ENCODE measurements at places on chromosomes 13 and 19.
A peak's percentile ranks its signal among the peaks of the same experiment; 100 is the strongest.

- H3K27me3 ChIP-seq, result no peaks in the 10 kb centered on the region
- no peaks in the 10 kb centered on the region for H3K4me1 ChIP-seq
- no peak overlapping the region for H3K27ac ChIP-seq
- no peaks in the 10 kb centered on the region for H3K36me3 ChIP-seq
- H3K4me3 ChIP-seq, result no peak overlapping the region
- no peak for DNase-seq
Observed at GRCh38 chr19:18262917-18263316, 11.3 kb downstream of the IQCN start.

DNA sequence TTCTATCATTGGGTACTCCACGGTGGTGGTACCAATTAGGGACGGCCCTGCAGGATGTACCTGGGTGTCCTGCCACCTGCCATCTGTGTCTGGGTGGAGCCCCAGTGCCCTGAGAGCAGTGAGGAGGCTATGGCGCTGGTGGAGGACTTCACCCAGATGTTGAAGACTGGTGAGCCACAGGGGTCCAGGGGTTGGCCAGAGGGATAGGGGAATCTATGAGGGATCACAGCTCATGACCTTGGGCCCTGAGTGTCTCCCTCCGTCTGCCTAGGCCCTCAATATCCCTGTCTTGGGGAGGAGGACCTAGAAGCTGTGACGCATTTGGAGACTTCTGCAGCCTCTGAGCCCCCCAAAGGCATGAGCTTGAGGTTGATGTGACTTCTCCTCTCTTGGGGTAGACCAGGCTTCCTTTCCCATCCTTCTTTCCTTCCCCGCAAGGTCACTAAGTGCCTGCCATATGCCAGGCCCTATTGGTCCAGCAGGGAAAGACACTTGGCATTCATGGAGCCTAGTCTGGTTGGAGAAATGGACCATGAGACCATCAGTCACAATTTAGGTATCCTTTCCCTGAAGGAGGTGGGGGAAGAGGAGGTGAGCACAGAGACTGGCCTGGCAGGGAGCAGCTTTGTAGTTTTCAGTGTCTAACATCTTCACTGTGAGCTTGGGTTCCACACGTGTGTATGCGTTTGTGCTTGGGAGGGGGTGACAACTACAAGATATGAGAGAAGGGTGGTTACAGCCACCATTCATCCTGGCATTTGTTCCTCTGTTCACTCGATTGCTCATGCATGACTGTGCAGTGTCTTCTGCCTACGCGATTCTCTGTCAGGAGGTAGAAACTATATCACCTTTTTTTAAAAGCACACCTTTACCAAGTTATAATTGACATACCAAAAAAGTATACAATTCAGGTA, 5.1 kb upstream of the MZF1 start:
- no peak overlapping the region for H3K4me3 ChIP-seq
- no peaks in the 10 kb centered on the region for H3K27me3 ChIP-seq
- no peaks in the 10 kb centered on the region for H3K36me3 ChIP-seq
- no peaks in the 10 kb centered on the region for H3K4me1 ChIP-seq
- no peak overlapping the region for H3K27ac ChIP-seq

GRCh38 chr19:2679439-2679838, 23.1 kb downstream of the GNG7 start:
- no peaks in the 10 kb centered on the region for H3K4me1 ChIP-seq
- no peaks in the 10 kb centered on the region for H3K27me3 ChIP-seq
- DNase-seq, result no peak
- H3K4me3 ChIP-seq, result no peak overlapping the region
- H3K36me3 ChIP-seq, result no peaks in the 10 kb centered on the region
- H3K27ac ChIP-seq, result no peak overlapping the region

DNA sequence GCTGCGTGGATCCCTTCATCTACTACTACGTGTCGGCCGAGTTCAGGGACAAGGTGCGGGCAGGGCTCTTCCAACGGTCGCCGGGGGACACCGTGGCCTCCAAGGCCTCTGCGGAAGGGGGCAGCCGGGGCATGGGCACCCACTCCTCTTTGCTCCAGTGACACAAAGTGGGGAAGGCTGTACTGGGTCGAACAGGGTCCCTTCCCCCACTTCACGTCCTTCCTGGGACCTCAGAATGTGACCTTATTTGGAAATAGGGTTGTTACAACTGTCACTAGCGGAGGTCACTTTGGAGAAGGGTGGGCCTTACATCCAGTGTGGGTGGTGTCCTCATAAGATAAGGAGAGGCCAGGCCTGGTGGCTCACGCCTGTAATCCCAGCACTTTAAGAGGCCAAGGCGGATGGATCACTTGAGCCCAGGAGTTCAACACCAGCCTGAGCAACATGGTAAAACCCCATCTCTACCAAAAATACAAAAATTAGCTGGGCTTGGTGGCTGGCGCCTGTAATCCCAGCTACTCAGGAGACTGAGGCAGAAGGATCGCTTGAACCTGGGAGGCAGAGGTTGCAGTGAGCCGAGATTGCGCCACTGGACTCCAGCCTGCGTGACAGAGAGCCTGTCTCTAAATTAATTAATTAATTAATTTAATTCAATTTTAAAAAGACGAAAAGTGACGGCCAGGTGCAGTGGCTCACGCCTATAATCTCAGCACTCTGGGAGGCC, 1.8 kb downstream of the F2RL3 start:
- no peaks in the 10 kb centered on the region for H3K36me3 ChIP-seq
- no peak overlapping the region for H3K27ac ChIP-seq
- no peak for DNase-seq
- no peaks in the 10 kb centered on the region for H3K4me1 ChIP-seq
- H3K27me3 ChIP-seq, result no peaks in the 10 kb centered on the region
- no peak overlapping the region for H3K4me3 ChIP-seq

GRCh38 chr19:3162418-3163229, 15.9 kb upstream of the S1PR4 start:
- no peak for DNase-seq
- H3K27me3 ChIP-seq, result no peaks in the 10 kb centered on the region
- no peaks in the 10 kb centered on the region for H3K4me1 ChIP-seq

GRCh38 chr13:108200781-108201398, 14.4 kb downstream of the LIG4 start:
- H3K4me3 ChIP-seq, result no peak overlapping the region
- DNase-seq, result no peak
- H3K27ac ChIP-seq, result no peak overlapping the region
- H3K36me3 ChIP-seq, result no peaks in the 10 kb centered on the region
- no peaks in the 10 kb centered on the region for H3K27me3 ChIP-seq
- H3K4me1 ChIP-seq, result no peaks in the 10 kb centered on the region

DNA sequence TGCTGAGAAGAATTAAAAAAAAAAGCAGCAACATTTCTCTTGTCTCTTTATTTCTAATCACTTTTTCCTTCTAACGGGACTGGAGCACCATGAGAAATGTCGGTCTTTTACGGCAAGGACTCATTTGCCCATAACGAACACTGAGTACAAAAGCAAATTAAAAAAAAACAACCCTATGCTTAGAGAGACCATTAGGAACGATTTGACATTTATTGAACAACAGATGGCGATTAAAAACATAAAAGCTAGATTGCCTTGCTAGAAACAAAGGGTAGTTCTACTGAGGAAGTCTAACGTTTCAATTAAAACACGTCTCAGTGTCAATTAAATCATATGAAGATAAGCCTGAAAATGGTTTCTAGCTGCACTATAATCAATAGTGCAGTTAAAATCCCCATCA, 51.1 kb downstream of the OLFM4 start:
- DNase-seq, result no peak
- no peaks in the 10 kb centered on the region for H3K27me3 ChIP-seq
- no peak overlapping the region for H3K4me3 ChIP-seq
- H3K4me1 ChIP-seq, result no peaks in the 10 kb centered on the region

- no peaks in the 10 kb centered on the region for H3K4me1 ChIP-seq
- DNase-seq, result no peak
- no peaks in the 10 kb centered on the region for H3K36me3 ChIP-seq
- no peaks in the 10 kb centered on the region for H3K27me3 ChIP-seq
Observed at GRCh38 chr19:14383661-14384555, 2.7 kb downstream of the ADGRE5 start.

- H3K27ac ChIP-seq, result no peak overlapping the region
- no peak overlapping the region for H3K4me3 ChIP-seq
- H3K27me3 ChIP-seq, result no peaks in the 10 kb centered on the region
- DNase-seq, result no peak
- H3K4me1 ChIP-seq, result no peaks in the 10 kb centered on the region
Observed at GRCh38 chr13:111480503-111480902, 160.1 kb downstream of the TEX29 start.

DNA sequence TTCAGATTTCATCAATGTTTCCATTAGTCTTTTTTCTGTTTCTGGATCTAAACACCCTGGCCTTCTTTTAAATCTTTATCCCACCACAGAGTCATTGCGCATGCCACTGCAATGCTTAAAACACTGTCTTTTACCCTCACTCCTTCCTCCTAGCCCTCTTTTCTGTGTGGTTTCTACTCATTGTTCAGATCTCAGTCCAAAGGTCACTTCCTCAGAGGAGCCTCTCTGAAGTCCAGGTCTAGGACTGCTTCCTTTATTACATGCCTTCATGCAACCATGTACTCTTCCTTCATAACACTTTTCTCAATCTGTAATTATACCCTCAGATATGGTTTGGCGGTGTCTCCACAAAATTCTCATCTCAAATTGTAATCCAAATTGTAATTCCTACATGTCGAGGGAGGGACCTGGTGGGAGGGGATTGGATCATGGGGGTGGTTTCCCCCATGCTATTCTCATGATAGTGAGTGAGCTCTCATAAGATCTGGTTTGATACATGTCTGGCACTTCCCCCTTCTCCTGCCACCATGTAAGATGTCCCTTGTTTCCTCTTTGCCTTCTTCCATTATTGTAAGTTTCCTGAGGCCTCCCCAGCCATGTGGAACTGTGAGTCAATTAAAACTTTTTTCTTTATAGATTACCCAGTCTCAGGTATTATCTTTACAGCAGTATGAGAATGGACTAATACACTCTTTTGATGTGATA, 808.9 kb downstream of the DIAPH3 start:
- no peaks in the 10 kb centered on the region for H3K36me3 ChIP-seq
- H3K4me3 ChIP-seq, result no peak overlapping the region
- no peak overlapping the region for H3K27ac ChIP-seq
- no peak for DNase-seq
- no peaks in the 10 kb centered on the region for H3K27me3 ChIP-seq
- no peaks in the 10 kb centered on the region for H3K4me1 ChIP-seq

GRCh38 chr13:95676105-95676761, 706 bp upstream of the DNAJC3 start:
- peak overlapping the region; percentile 85 for H3K4me3 ChIP-seq
- H3K27ac ChIP-seq, result peak overlapping the region; percentile 83
- no peaks in the 10 kb centered on the region for H3K27me3 ChIP-seq
- H3K4me1 ChIP-seq, result no peaks in the 10 kb centered on the region
- DNase-seq, result peak; percentile 52

DNA sequence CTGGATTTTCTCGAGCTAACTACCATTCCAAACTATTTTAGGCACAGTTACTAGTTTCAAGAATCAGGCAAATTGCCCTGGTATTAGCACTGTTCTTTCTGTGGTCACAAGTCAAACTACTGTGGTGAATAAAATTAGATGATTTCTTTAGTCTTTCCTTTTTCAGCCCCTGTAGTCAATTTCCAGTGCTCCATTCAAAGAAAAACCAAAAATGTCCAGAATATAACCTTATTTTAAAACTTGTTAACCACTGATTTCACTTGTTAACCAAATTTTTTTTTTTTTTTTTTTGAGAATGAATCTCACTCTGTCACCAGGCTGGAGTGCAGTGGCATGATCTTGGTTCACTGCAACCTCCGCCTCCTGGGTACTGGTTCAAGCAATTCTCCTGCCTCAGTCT, 50.6 kb upstream of the USPL1 start:
- no peak overlapping the region for H3K4me3 ChIP-seq
- H3K27ac ChIP-seq, result no peak overlapping the region
- H3K27me3 ChIP-seq, result no peaks in the 10 kb centered on the region
- H3K4me1 ChIP-seq, result no peaks in the 10 kb centered on the region

DNA sequence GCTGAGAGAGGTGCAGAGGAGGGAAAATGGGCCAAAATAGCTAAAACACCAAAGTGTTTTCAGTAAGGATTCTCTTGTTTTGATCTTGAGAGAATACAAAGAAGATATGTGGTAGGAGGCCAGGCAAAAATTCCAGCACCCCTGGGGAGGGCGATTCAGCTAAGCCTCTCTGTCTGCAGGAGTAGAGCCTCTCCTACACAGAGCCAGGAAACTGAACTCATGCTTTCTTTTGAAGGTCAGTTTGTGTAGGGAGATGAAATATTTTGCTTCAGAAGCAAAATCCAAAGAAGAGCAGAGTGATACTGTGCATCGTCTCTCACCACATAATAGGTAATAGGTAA, 565.0 kb downstream of the FGF9 start:
- H3K4me1 ChIP-seq, result no peaks in the 10 kb centered on the region
- no peak for DNase-seq
- no peaks in the 10 kb centered on the region for H3K36me3 ChIP-seq
- H3K27me3 ChIP-seq, result no peaks in the 10 kb centered on the region
- no peak overlapping the region for H3K27ac ChIP-seq
- no peak overlapping the region for H3K4me3 ChIP-seq

DNA sequence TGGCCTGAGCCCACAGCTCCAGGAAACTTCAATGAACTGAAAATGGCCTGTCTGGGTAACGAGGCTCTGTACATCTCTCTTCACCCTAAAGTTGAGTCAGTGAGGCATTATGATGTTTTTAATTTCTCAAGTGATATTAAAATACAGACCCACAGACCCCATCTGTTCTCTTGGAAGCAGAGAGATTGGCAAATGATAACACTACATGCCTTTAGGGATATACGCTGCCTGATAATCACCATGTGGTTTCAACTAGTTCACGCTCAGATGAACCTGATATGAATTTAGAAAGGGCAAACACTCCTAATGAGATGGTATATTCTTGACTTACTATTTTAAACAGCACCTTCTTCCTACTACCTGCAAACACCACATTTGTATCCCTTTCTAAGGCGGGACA, 127.5 kb downstream of the RFC3 start:
- H3K4me1 ChIP-seq, result no peaks in the 10 kb centered on the region
- H3K27ac ChIP-seq, result no peak overlapping the region
- no peaks in the 10 kb centered on the region for H3K27me3 ChIP-seq
- no peak for DNase-seq
- H3K4me3 ChIP-seq, result no peak overlapping the region

DNA sequence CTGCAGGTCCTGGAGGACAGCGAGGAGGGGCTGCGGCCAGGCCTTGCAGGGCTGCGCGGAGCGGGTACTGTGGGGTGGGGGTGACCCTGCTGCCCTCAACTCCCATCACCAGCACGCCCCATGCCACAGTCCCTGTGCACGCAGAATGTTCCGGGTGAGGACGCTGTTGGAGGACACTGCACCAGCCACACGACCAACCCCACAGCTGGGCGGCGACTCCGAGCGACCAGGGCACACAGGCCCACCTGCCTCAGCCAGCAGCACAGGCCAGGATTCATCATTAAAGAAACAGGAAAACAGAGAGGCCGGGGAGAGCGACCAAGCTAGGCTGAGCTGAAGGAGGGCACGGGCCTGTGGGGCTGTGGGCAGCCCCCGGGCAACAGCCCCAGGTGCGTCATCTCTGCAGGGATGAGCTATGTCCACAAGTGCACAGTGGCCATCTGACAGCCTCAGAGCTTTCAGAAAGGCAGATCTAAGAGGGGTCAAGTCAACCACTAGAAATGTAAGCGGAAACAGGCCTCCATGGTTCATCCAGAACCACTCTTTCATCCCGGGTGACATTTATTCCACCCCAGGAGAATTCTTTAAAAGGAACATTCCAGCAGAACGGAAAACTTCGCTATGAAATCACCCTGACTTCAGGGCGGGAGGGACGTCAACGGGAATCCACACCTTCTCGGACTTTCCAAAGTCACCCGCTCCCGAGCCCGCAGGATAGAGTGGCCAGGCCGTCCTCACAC, 1.5 kb downstream of the GAS6 start:
- H3K36me3 ChIP-seq, result no peaks in the 10 kb centered on the region
- H3K4me3 ChIP-seq, result peak overlapping the region; percentile 58
- peaks cover 26% of the 10 kb centered on the region for H3K4me1 ChIP-seq
- H3K27me3 ChIP-seq, result no peaks in the 10 kb centered on the region
